Left lobe of liver (tissue), 2 donors: ENCODE measurements at places on chromosomes 1 and 21.

DNA sequence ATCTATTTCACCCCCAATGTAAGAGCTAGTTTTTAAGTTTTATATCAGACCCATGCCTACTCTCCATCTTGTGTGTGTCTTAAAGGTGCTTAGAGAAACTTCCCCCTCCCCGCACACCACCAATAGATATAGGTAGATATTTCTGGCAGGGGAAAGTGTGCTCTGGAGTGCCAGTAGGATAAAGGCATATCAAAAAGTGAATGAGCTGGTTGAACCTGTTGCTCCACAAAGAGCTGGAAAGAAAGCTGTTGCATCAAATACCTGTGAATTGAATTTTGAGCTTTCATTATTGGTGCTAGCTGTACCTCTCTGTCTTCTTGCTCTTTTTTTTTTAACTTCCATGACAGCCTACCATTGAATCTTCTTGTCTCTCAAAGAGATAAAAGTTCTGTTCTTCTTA, 32.8 kb downstream of the ARID1A start:
- DNase-seq = no peak

GRCh38 chr1:98210064-98210463, 289.2 kb upstream of the DPYD start:
- DNase-seq = no peak

DNA sequence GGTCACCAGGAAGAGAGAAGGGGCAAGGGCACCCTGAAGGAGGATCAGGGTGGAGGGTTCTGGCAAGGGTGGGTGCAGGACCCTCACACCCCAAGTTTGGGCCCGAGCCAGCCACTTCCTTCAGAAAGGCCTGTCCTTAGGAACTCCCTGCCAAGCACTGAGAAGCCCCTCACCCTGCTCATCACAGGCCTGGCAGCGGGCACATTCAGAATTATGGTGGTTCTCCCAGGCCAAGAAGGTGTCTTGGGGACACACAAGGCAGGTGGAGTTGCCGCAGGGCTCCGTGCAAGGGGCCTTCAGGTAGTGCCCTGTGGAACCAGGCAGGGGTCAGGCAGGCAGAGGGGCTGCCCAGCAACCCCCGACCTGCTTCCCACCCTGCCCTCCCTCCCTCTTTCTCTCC, 1.1 kb downstream of the TNFRSF25 start:
- no peak for DNase-seq

DNA sequence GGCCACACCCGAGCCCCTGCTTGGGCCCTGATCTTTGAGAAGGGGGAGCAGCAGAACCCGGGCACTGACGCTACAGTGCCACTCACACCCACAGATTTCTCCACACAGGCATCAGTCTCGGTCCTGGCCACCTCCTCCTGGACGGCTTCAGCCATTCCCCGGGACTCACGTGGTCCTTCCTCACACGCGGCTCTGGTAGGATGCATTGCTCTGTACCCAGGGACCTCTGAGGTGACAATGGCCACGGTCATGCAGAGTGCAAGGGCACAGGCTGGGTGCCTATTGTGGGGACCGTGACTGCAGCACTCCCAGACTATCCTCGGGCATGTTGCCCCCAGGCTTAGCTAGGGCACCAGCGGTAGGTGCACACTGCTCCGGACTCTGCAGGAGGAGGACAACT, 11.8 kb upstream of the ZNF670 start:
- DNase-seq = no peak

DNA sequence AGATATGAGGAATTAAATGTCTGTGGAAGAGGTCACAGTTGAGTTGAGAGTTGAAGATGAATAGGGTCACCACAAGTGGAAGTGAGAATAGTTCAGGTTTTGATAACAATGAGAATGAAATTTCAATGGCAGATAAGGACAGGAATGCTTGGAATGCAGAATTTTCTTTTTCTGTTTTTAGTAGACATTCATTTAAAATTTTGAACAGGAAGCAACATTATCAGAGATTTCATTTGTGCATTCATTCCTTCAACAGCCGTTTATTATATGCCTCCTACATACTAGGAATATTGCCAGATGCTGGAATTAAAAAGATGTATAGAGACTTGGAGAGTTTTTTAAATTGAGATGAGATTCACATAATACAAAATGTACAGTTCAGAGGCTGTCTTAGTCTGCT, 126.8 kb downstream of the ITSN1 start:
- no peak for DNase-seq

- DNase-seq = no peak
These were observed 83.1 kb downstream of the WDR3 start for GRCh38 chr1:118012515-118013124.

- DNase-seq = no peak
These were observed 50.5 kb downstream of the MORN1 start for GRCh38 chr1:2340918-2341254.

- DNase-seq = no peak
These were observed 2.2 kb downstream of the CLIC6 start for GRCh38 chr21:34670962-34671348.

- DNase-seq = no peak
These were observed 51.5 kb upstream of the LBR start for GRCh38 chr1:225479341-225479740.

- no peak for DNase-seq
These were observed 26.1 kb upstream of the PRSS38 start for GRCh38 chr1:227789084-227790033.

GRCh38 chr1:155254714-155255242, 505 bp downstream of the ENTREP3 start:
- DNase-seq = no peak

DNA sequence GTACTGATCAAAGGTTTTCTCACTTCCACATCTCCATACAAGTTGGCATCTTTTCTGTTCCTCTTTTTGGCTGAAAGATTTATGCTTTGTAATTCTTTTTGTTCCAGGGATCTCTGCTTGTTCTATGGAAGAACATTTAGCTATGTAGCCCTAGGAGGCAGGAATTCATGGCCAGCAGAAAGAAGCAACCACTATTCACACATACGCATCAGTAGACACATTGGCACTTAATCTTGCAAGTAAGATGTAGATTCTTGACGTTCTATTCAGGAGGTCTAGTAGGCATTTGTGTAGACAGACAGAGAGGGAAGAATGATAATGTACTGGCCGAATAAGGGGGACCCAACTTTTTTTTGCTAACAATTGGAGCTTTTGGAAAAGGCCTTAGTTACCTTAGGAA, 336.0 kb downstream of the NUF2 start:
- no peak for DNase-seq

DNA sequence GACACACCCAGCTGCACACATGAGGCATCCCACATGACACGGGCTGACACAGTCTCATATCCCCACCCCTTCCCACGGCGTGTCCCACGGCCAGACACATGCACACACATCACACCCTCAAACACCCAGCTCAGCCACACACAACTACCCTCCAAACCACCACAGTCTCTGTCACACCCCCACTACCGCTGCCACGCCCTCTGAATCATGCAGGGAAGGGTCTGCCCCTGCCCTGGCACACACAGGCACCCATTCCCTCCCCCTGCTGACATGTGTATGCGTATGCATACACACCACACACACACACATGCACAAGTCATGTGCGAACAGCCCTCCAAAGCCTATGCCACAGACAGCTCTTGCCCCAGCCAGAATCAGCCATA, 22.6 kb downstream of the PODN start:
- no peak for DNase-seq

DNA sequence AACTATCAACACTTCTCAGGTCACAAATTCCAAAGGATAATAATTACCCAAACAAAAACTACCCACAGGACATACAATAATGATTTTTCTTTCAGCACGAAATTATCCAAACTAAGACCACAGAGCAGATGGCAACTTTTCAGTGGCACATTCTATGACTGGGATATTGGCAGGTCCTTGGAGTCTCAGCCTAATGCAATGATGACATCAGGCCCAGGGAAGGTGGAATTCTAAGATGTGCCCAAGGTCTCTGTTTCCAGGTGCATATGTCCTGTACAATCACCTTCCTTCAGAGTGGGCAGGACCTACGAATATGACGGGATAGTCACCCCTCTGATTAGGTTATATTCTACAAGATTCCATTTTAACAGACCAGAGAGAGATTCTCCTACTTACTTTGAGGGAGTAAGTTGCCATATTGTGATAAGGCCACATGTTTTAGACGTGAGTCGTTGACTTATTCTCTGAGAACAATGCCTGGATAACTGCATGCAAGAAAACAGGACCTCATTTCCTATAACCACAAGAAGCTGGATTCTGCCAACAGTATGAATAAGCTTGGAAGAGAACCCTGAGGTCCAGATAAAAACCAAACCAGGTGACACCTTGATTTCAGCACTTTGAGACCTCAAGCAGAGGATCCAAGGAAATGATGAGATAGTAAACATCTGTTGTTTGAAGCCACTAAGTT, 69.9 kb downstream of the ZC3H11B start:
- DNase-seq = no peak

DNA sequence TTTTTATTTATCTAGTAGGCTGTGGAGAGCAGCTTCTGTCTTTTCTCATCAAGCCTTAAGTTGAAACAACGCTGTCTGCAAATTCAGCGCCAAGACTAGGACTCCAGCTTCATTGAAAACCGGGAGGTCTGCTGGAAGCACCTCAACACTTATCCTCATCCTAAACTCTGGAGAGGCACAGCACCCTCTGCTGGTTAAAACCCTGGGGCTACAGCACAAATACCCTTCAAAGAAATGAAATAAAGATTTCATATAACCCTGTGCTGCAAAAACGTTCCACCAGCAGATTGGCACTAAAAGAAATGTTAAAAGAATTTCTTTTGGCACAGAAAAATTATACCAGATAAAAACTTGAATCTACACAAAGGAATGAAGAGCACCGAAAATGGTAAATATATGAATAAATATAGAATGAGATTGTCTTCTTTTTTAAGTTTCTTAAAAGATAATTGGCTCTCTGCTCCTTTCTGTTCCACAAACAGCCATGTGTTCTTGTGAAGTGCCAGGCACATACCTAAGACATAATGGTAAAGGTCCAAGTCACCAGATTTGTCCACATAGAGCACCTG, 227.7 kb upstream of the SAMSN1 start:
- peak; percentile 48 for DNase-seq

- no peak for DNase-seq
These were observed 430.6 kb upstream of the DAB1 start for GRCh38 chr1:57854436-57854835.

DNA sequence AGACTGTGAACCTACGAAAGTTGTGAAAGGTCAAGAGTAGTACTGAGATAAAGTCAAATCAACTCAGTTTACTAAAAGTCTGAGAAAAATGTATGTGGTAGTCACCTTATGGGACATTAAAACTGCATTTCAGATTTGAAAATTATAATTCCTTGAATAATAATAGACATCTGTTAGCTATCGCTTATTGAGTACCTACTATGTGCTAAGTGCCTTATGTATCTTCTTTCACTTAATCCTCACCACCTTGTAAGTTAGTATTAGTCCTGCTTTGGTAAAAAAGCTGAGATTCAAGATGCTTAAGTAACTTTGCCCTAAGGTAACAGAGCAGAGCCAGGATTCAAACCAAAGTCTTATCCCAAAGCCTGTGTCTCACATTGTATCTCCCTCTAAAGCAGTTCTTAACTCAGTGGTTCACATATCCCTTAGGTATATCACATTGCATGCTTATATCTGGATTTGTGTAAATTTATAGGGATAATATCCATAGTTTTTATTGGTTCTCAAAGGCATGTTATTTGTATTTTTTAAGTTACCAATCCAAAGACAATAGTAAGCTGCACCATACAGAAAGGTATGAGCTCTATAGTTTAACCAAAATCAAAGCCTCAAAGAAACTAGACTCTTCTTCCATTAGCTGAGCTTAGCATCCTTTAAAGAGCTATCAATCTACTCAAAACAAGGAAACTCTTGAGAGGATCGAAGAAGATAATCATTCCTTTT, 865 bp downstream of the PIGC start:
- no peak for DNase-seq

DNA sequence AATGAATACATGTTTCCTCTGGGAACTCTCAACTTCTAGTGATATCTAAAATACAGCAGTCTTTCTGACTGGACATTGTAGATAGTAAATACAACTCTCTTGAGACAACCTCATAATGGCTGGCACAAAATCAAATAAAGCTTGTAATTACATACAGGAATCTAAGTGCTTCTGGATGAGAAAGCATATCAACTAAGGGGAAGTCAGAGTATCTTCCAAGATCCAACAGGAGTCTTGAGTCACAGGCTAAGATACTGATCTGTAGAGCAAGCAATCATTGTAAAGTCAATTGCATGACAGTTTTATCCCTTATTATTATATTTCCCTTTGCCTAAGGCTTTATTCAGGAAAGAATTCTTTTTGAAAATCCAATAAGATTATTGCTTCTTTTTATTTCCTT, 249.9 kb downstream of the LRRIQ3 start:
- DNase-seq = no peak

DNA sequence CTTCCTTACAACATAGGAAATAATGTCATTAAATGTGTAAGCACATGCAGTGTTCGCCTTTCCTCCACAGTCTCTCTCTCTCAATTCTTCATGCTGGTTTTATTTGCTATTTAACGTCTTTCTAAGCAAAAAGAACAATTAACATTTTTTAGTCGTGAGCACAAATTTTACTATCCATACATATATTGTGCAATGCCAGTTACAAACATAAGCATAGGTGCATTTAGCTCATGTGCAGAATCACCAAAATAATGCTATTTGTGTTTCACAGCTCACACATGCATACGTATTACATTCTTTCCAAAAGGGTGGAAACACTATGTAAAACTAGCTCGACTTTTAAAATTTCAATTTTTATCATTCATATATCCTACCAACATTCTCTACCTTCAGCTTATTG, 52.1 kb downstream of the MROH9 start:
- DNase-seq = no peak

DNA sequence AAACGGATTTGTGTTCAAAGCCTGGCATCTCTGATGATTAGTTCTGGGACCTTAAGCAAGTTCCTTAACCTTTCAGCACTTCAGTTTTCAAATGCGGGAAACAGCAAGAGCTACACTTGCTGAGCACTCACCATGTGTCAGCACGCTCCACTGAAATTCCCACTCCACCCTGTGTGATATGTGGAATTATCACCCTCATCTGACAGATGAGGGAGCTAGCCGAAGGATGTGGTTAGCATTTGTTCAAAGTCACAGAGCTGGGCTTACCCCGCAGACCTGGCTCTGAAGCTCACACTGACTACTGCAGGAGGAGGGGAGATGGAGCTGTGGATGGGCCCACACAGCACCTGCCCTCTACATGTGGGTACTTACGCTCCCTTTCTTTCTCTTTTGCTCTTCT, 29.1 kb downstream of the IL12RB2 start:
- no peak for DNase-seq
